Omental fat pad (tissue), 4 donors: ENCODE measurements at places on chromosomes 13 and 19.

- no peak for DNase-seq
These were observed 13.2 kb downstream of the SLC46A3 start for GRCh38 chr13:28705461-28706083.

GRCh38 chr19:18017275-18018083 is 9.5 kb downstream of the ARRDC2 start:
- no peak for DNase-seq

GRCh38 chr19:6039566-6040225 is 61.8 kb upstream of the RANBP3 start:
- no peak for DNase-seq

DNA sequence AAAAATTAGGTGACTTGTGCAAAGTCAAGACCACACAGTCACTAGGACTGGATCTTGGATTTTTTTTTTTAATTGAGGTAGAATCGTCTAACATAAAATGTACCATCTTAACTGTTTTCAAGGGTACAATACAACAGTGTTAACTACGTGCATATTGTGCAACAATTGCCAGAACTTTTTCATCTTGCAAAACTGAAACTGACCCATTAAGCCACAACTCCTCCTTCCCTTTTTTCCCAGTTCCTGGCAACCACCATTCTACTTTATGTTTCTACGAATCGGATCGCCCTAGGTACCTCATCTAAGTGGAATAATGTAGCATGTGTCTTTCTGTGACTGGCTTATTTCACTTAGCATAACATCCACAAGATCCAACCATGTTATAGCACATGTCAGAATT is 37.5 kb upstream of the POMP start:
- DNase-seq = no peak

- no peak for DNase-seq
These were observed 15.3 kb upstream of the COLGALT1 start for GRCh38 chr19:17540174-17540573.

DNA sequence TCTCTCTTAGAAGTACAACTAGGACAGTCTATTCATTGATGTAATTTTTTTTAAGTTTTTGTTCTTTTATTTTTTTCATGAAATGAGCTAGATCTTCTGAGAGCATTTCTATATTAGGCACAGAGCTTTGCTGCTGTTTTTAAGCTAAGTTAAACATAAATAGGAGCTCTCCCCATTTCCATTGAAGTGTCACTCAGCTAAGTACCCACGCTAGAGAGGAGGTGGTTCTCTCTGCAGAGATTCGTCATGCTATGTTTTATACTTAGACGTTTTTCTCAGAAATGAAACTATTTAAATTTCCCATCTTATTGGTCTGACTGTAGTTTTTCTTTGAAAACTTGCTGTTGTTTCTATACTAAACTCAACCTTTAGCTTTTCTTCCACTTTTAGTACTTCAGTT is 271.5 kb downstream of the PCDH9 start:
- no peak for DNase-seq

GRCh38 chr13:57763689-57764088 is 132.1 kb downstream of the PCDH17 start:
- DNase-seq = no peak

DNA sequence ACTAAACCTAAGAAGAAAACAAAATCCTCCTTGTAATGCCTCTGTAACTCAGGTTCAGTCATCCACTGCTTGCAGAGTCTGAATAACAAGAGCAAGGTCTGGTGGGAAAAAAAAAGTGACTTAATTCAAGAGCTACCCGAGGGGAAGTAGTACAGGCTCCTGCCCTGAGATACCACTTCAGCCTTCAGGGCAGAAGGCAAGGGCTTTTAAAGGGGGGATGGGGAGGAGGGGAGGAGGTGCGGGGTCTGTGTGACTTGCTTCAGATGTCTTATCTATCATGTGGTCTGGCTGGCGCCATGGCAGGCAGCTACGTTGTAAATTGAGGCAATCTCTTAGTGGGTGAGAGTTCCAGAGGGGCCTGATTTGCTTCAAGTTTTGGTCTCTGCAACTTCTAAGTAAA is 66.7 kb downstream of the LRRC63 start:
- DNase-seq = no peak

- DNase-seq = no peak
These were observed 2.8 kb downstream of the RNF113B start for GRCh38 chr13:98174307-98174706.

- DNase-seq = no peak
These were observed 492.7 kb downstream of the GPC5 start for GRCh38 chr13:91891141-91891540.

DNA sequence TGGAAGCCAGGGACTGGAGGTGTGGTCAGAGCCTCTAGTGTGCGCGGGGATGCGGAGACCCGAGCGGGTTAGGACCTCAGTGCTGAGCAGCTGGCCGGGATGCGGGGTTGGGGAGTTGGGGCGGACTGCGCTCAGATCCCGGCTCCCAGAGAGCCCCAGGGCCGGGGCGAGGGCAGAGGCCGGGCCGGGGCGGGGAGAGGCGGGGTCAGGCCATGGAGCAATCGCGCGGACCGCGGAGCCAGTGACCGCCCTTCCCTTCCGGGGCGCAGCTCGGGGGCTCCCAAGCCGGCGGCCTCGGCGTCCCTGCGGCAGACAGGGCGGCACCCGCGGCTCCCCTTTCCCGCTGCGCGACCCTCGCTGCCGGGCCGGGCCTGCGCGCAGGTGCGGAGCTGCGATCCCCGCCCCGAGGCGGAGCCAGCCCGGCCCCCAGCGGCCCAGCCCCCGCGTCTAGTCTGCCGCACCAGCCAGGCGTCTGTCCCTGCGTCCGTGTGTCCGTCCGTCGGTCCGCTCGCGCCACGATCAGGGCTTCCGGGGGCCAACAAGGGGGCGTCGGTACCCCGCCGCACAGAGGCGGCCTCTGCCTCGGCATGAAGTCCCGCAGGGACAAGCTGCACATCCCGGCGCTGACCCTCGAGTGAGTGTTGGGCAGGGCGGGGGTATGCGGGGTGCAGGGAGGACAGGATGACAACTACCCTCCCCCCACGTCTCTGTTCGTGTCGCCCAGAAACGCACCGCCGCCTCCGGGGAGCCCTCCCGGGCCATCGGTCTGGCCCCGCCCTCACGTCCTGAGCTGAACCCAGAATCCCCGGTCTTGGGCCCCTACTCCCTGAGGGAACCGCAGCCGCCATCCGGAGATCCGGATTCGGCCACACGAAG is 12.4 kb downstream of the MAST3 start:
- DNase-seq = no peak

- no peak for DNase-seq
These were observed 52.0 kb downstream of the TDRD3 start for GRCh38 chr13:60448907-60449510.

- DNase-seq = no peak
These were observed 15.8 kb upstream of the OR7A17 start for GRCh38 chr19:14901675-14902260.

DNA sequence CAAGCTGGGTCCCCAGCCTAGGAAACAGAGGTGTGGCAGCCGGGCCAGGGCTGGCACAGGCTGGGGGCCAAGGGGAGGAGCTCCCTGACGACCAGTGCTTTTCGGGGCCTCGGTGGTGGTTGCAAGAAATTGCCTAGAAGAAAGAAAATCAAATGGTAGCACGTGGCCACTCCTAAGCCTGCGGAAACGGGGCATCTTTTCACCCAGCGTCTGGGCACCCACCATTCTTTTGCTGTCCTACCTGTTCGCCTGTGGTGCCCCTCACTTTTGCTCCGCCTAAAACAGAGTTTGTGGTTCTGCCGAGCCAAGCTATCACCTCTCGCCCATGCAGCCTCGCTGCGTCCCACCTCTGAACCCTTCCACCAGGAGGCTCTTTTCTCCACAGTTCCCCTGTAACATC is 7.1 kb upstream of the KRTDAP start:
- no peak for DNase-seq

DNA sequence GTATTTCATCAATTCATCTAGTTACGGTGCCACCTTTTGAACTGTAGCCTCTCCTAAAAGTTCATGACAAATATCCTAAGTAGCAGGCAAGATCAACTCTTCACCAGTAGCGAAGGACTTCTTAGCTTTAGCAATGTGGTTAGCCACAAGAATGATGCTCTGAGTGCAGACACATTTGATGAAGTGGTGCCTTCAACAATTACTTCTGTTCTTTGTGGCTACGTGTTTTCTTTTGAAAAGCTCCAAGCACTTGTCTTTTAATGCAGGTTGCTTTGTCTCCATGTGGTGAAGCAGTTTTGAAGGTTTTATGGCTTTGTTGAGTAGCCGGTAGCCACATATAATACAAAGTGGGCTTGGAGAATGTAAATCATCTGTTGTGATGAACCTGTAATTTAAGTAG is 194.7 kb downstream of the B3GLCT start:
- no peak for DNase-seq

DNA sequence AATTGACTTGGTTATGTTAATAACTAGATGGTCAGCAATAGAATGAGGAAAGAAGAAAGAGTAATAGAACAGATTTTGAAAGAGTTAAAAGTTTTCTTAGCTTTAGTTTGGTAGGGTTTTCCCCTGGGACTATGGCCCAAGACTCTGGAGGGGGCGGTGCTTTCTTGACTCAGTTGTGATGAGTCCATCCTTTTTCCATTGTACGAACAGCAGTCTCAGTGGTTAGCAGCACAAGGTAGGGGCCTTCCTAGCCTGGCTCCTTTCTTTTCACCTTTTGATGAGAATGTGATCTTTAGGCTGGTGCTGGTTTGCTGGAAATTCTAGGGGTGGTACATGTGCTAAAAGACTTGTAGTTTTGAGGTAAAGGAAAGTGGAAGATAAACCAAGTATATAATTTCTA is 38.8 kb downstream of the ZNF506 start:
- no peak for DNase-seq

DNA sequence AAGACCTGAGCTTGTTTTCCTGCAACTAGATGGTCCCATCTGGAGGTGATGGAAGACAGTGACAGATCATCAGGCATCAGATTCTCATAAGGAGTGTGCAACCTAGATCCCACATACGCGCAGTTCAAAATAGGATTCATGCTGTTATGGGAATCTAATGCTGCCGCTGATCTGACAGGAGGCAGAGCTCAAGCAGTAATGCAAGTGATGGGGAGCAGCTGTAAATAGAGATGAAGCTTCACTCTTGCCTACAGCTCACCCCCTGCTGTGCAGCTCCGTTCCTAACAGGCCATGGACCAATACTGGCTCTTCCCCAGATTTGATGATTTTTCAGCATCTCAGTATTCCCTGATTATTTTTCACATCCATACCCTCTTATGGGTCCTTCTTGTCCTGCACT is 208.4 kb upstream of the RXFP2 start:
- no peak for DNase-seq

GRCh38 chr13:102913914-102914313 is 68.1 kb downstream of the ERCC5 start:
- no peak for DNase-seq

DNA sequence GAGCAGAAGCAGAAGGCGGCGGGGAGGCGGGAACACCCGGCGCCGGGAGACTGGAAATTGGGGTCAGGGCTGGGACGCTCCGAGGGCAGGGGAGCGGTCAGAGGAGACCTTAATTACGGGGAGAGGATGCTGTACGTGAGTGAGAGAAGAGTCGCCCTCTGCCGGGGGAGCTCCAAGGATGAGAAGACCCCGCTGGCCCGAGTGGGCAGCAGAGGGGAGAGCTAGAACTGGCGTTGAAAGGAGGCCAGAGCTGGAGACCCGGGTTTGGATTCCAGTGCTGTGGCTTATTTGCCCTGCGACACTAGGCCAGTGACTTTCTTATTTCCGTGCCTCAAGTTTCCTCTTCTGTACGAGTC is 536 bp downstream of the FAM32A start:
- no peak for DNase-seq

GRCh38 chr19:6580313-6580712 is 10.6 kb downstream of the CD70 start:
- DNase-seq = no peak

- no peak for DNase-seq
These were observed 323.3 kb downstream of the NALCN start for GRCh38 chr13:101092985-101093384.

- no peak for DNase-seq
These were observed 16.7 kb downstream of the UGGT2 start for GRCh38 chr13:96036515-96036914.

- DNase-seq = peak; percentile 56
These were observed 5.9 kb upstream of the EHD2 start for GRCh38 chr19:47707135-47707925.

- no peak for DNase-seq
These were observed 328.2 kb downstream of the HS6ST3 start for GRCh38 chr13:96417939-96418685.

GRCh38 chr19:40165362-40165937 is 25.8 kb upstream of the MAP3K10 start:
- DNase-seq = no peak

DNA sequence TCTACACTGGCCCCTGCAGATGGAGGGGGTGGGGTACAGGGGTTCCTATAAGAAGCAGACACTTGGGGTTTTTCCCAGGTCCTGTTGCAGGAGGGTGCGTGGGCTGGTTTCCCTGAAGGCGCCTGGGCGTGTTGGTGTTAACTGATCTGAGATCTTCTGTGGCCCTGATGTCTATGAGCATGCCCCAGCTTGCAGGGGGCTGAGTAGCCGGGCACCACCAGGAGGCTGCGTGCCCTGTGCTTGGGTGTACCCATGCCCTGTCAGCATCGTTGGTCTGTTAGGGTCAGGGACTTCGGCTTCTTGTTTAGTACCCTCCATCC is 45.3 kb downstream of the CAPN12 start:
- no peak for DNase-seq
